Midbrain (tissue), 1 donor: ENCODE measurements at places on chromosomes 3 and 15.

DNA sequence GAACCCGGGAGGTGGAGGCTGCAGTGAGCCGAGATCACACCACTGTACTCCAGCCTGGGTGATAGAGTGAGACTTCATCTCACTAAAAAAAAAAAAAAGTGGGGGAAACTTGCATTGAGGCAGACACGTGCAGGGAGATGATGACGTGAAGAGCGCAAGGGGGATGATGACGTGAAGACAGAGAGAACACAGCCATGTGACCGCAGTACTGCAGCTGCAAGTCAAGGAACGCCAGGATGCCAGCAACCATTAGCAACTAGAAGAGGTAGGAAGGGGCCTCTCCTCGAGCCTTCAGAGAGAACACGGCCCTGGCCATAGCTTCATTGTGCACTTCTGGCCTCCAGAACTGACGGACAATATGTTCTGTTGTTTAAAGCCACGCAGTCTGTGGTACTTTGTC is 28.3 kb downstream of the RFT1 start:
- DNase-seq = no peak

DNA sequence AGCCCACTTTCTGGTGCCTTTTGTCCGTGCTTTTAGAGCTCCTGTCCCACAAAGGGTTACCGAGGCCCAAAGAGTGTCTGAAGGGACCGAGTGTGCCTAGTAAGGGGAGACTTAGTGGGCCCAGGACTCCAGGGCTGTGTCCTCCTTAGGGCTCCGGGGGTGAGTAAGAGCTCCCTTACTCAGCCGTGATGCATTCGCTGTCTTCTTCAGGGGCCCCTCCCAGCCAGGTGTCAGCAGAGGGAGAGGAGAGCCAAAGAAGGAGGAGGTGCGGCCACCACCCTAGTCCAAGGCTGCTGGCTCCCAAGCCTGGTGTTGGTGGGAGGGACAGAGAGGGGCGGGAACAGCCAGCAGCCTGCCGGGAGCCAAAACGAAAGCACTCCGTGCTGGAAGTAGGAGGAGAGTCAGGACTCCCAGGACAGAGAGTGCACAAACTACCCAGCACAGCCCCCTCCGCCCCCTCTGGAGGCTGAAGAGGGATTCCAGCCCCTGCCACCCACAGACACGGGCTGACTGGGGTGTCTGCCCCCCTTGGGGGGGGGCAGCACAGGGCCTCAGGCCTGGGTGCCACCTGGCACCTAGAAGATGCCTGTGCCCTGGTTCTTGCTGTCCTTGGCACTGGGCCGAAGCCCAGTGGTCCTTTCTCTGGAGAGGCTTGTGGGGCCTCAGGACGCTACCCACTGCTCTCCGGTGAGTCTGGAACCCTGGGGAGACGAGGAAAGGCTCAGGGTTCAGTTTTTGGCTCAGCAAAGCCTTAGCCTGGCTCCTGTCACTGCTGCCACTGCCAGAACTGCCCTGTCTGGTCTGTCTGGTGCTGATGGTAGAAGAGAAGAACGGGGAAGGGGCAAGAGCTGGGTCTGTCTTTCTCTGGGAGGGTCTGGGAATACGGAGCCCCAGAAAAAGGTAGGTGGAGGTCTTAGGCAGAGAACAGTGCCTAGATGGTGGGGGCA is at the start of gene IL17RC:
TSS of gene IL17RC (plus strand) at position 365 of the 947 bp plus-strand sequence. CDS start at position 583, 218 bp downstream.
- peak; percentile 47 for DNase-seq

- no peak for DNase-seq
These were observed 40.7 kb downstream of the TMEM212 start for GRCh38 chr3:171883893-171884279.

- no peak for DNase-seq
These were observed 919.7 kb upstream of the CADM2 start for GRCh38 chr3:84039099-84039498.

DNA sequence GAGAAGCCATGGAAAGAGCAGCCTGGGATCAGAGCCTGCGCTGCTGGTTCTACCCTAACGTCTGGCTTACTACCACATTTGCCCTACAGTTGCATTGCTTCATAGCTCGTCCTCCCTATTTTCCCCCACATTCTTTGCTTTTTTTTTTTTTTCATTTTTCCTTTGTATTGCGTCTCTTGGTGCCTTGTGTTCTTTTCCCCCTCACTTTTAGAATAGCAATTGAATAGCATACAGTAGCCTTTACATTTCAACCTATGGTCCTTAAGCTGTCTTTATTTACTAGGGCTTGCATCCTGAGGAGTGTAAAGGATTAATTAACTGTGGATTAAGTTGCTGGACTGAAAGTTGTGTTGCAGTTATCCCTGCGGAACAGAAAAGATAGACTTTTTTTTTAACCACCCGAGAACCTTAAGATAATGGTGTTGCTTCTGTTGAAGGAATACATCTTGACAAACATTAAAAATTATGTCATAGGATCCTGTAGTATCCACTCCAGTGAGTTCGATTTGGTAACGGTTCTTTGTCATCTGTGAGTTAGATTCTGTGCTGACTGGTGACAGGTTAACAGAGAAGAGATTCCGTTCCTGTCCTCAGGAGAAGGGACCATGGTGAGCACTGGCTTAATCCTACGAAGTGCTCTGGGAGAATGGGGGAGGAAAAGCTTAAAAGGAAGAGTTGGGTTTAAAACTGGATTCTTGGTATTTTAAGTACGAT is 417.4 kb upstream of the NAALADL2 start:
- DNase-seq = no peak
